CD4-positive, alpha-beta memory T cell (primary cell): ENCODE measurements at places on chromosomes 16 and 17. TPM values are rescaled to one million over a fixed set of nuclear protein-coding genes. Genes with fewer than 3 reads are reported as not detected.

NPB gene
- 0.79 TPM for total RNA-seq

STAC2 gene
- total RNA-seq = not detected

SLC35B1 gene
- 48.4 TPM for total RNA-seq

CX3CL1 gene
- total RNA-seq = not detected

CCT6B gene
- 2.0 TPM for total RNA-seq

CCR7 gene
- 269 TPM for total RNA-seq

CSH1 gene
- not detected for total RNA-seq

ATP1B2 gene
- total RNA-seq = 0.52 TPM

MYADML2 gene
- not detected for total RNA-seq

- no peaks in the 10 kb centered on the region for H3K4me1 ChIP-seq
- no peak overlapping the region for H3K27ac ChIP-seq
- no peaks in the 10 kb centered on the region for H3K27me3 ChIP-seq
- no peak for DNase-seq
- no peak overlapping the region for H3K4me3 ChIP-seq
Measured at GRCh38 chr17:56319531-56319930, 166.3 kb downstream of the ANKFN1 start.

DNA sequence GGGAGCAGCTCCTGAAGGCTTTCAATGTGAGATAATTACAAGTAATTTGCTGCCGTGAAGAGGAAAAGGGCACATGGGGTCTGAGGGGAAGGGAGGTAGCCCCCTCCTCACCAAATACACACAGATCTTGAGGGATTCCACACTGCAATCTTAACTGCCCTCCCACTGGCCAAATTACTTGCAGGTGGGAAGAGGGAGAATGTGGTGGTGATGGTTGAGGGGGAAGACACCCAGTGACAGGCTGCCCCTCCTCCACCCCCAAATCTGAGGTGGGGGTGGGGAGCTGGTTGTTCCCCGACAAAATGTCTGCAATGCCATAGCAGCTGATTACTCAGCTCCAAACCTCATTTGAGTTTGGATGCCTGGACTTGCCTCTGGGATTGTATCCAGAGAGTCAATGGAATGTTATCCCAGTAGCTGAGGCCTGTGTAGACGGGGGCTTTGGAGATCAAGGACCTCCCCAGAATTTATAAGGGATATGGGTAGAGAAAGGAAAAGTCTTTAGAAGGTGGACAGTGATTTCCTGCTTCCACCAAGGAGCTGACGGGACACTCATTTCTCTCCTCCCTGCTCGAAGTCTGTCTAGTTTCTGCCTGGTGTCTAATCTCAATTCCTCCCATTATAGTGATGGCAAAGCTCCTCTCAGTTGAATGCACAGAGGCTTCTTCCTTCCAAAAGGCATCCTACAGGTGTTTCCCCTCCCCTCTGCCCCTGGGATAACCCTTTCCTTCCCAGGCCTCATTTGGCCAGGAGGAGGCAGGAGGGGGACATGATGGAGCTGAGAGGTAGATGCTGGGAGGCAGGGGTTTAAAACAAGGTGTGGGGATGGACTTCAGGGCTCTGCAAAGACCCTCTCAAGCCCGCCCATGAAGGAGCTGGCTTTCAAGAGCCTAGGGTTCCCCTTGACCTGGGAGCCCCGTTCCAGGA, 8.7 kb downstream of the DLX4 start:
- no peak for DNase-seq
- H3K4me1 ChIP-seq = peaks cover 5% of the 10 kb centered on the region
- H3K4me3 ChIP-seq = no peak overlapping the region
- H3K27ac ChIP-seq = no peak overlapping the region

GRCh38 chr17:61294777-61295176, 104.9 kb upstream of the TBX2 start:
- H3K27ac ChIP-seq = no peak overlapping the region
- H3K36me3 ChIP-seq = no peaks in the 10 kb centered on the region
- no peak for DNase-seq
- H3K27me3 ChIP-seq = no peaks in the 10 kb centered on the region
- H3K4me3 ChIP-seq = no peak overlapping the region

DNA sequence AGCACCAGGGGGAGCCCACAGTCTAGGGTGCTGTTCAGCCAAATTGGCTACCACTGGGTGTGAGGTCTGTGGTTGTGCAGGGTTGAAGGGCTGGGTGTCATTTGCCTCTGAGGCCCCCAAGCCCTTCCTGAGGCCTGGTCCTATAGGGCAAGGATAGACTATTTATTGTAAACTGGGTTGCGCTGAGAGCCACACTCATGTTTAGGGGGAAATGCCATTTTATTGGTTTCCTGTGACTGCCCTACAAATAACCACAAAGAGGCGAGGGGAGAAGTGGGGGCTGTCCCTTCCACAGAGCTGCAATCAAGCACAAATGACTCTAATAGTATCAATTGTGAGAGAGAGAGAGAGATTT, 3.6 kb upstream of the ZCCHC14 start:
- no peak overlapping the region for H3K4me3 ChIP-seq
- no peak overlapping the region for H3K27ac ChIP-seq
- peak; percentile 23 for DNase-seq
- peaks cover 30% of the 10 kb centered on the region for H3K4me1 ChIP-seq
- no peaks in the 10 kb centered on the region for H3K27me3 ChIP-seq

DNA sequence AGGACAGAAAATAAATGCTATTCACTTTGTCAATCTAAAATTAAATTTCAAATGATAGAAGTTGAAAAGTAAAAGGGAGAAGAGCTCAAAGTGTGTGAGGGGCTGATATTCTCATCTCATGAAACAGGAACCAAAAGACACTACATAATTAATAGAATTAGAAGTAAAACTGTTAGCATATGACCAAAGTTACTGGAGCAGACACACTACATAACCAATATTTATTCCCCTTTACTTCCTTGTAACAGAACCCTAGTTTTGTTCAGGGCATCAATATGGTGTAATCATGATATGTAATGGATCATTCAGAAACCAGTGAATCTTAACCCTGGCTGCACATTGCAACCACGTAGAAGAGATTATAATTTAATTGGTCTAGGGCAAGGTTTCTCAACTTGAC, 109.5 kb upstream of the SIAH1 start:
- DNase-seq = no peak
- H3K36me3 ChIP-seq = no peaks in the 10 kb centered on the region
- H3K4me1 ChIP-seq = no peaks in the 10 kb centered on the region

DNA sequence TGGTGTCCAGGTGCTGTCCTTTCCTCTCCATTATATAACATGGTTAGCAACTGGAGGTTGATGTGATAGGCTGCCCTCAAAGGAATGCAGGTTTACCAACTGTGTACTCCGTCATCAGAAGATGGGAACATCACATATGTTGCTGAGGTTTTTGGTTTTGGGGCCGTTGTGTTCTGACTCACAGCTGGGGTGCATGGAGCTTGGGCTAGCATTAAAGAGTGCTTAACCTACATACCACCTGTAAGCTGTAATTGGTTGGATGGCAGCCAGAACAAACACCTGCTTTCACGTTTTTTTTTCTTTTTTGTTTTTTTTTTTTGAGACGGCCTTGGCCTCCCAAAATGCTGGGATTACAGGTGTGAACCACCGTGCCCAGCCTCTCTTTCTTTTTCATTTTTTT, 20.9 kb downstream of the TMEM11 start:
- DNase-seq = no peak
- H3K27ac ChIP-seq = no peak overlapping the region

GRCh38 chr16:69888005-69888590, 63.0 kb upstream of the CLEC18A start:
- H3K36me3 ChIP-seq = peaks cover 17% of the 10 kb centered on the region
- no peaks in the 10 kb centered on the region for H3K4me1 ChIP-seq
- DNase-seq = no peak
- H3K4me3 ChIP-seq = no peak overlapping the region

- no peak overlapping the region for H3K27ac ChIP-seq
- H3K4me1 ChIP-seq = peaks cover 79% of the 10 kb centered on the region
- no peak overlapping the region for H3K4me3 ChIP-seq
- no peaks in the 10 kb centered on the region for H3K36me3 ChIP-seq
Measured at GRCh38 chr16:89367538-89367915, 122.8 kb downstream of the ANKRD11 start.

- no peaks in the 10 kb centered on the region for H3K4me1 ChIP-seq
- no peak overlapping the region for H3K4me3 ChIP-seq
- H3K27me3 ChIP-seq = no peaks in the 10 kb centered on the region
- no peak overlapping the region for H3K27ac ChIP-seq
Measured at GRCh38 chr17:43841282-43841681, 5.7 kb upstream of the CD300LG start.

GRCh38 chr17:42553161-42553818, 567 bp downstream of the HSD17B1 start:
- H3K4me3 ChIP-seq = no peak overlapping the region
- no peak overlapping the region for H3K27ac ChIP-seq
- H3K4me1 ChIP-seq = peaks cover 24% of the 10 kb centered on the region

- H3K4me3 ChIP-seq = no peak overlapping the region
- no peak for DNase-seq
- no peak overlapping the region for H3K27ac ChIP-seq
- H3K27me3 ChIP-seq = no peaks in the 10 kb centered on the region
- H3K4me1 ChIP-seq = no peaks in the 10 kb centered on the region
- no peaks in the 10 kb centered on the region for H3K36me3 ChIP-seq
Measured at GRCh38 chr17:9676084-9676483, 30.8 kb downstream of the USP43 start.

DNA sequence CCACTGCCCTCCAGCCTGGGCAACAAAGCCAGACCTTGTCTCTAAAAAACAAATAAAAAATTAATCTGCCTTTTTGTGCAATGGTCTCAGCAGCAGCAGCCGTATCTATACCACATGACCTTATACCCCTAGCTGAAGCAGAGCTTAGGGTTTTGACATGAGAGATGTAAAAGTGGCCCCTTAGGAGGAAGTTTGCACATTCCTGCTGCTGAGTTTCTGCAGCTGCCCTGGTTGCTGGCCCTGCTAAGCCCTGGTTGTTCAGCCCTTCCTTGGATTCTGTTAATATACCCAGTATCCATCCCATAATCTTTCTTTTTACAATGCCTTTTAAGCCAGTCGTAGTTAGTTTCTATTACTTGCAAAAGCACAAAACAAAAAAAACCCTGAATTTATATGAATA, 33.0 kb upstream of the PRKCB start:
- no peaks in the 10 kb centered on the region for H3K36me3 ChIP-seq
- no peak for DNase-seq
- no peak overlapping the region for H3K27ac ChIP-seq
- no peaks in the 10 kb centered on the region for H3K27me3 ChIP-seq
- H3K4me3 ChIP-seq = no peak overlapping the region
- H3K4me1 ChIP-seq = peaks cover 9% of the 10 kb centered on the region

DNA sequence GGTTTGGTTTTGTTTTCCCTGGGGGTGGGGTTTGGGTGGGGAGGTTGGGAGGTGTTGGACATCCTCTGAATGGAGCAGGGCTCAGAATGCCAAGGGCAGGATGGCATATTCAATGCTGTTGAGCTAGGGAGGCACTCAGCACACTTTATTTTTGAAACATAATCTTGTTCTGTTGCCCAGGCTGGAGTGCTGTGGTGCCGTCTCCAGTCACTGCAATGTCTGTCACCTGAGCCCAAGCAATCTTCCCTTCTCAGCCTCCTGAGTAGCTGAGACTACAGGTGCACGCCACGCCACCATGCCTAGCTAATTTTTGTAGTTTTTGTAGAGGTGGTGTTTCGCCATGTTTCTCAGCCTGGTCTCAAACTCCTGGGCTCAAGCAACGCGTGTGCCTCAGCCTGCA, 186.1 kb downstream of the RPTOR start:
- peak overlapping the region; percentile 31 for H3K27ac ChIP-seq
- no peaks in the 10 kb centered on the region for H3K36me3 ChIP-seq
- DNase-seq = no peak
- H3K4me1 ChIP-seq = peaks cover 24% of the 10 kb centered on the region
- no peak overlapping the region for H3K4me3 ChIP-seq

DNA sequence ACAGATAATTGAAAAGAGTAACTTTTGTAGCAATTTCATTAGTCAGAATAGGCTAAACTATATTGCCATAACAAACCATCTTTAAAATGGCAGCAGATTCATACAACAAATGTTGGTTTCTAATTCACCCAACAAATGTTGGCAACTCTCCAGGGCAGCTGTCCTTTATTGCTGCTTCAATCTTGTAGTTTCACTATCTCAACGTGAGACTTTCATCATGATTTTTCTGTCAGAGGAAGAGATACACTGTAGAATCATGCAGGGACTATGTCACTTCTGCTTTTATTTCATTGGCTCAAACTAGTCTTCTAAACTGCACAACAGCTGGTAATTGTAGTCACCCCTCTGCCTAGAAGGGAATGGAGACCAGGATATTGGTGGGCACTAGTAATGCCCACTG, 174.2 kb downstream of the TANC2 start:
- H3K4me1 ChIP-seq = no peaks in the 10 kb centered on the region
- no peak overlapping the region for H3K27ac ChIP-seq
- DNase-seq = no peak

- no peak overlapping the region for H3K27ac ChIP-seq
- no peaks in the 10 kb centered on the region for H3K4me1 ChIP-seq
- H3K27me3 ChIP-seq = no peaks in the 10 kb centered on the region
- H3K4me3 ChIP-seq = no peak overlapping the region
- H3K36me3 ChIP-seq = peaks cover 42% of the 10 kb centered on the region
Measured at GRCh38 chr16:15701975-15702970, 52.2 kb downstream of the NDE1 start.

DNA sequence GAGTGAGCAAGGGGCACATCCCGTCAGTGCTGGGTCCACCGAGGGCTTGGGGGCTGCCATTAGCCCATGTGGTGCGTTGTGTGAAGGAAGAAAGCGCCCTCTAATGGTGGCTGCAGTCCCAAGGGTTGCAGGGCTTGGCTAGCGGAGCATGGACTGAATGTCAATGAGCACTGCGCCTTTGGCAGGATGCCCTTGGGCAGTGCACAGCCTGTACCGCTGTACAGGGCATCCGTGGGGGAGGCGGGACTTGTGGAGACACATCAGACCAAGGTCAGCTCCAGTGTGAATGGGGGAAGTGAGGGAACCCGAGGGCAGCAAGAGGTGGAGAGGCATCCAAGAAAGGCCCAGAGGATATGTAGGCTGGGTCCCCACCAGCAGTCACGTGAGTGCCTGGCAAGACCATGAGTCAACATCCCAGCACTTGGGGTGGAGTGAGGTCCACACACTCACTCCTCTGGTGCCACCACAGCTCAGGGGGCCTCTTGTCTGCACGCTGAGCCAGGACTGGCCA, 75.5 kb upstream of the MED9 start:
- no peaks in the 10 kb centered on the region for H3K36me3 ChIP-seq
- H3K27me3 ChIP-seq = no peaks in the 10 kb centered on the region
- H3K27ac ChIP-seq = no peak overlapping the region
- DNase-seq = no peak
- no peak overlapping the region for H3K4me3 ChIP-seq
- peaks cover 42% of the 10 kb centered on the region for H3K4me1 ChIP-seq

DNA sequence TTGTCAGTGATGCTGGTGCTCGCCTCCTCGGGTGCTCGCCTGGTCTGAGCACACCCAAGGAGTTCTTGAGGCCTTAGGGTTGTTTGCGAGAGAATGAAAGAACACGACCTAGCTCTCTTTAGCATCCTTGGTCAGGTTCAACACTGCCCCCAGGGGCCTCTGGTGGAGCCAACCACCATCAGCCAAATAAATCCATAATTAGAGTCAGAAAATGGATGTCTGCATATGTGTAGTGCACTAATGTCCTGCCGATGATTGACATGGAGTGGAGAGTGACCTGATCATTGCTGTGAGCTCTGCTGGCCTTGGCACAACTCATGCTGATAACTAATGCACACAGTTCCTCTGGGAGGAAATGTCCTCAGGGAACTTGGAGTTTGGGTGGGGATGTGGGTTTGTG, 8.2 kb upstream of the STH start:
- no peaks in the 10 kb centered on the region for H3K27me3 ChIP-seq
- H3K4me3 ChIP-seq = no peak overlapping the region
- no peaks in the 10 kb centered on the region for H3K36me3 ChIP-seq
- DNase-seq = no peak
- H3K4me1 ChIP-seq = no peaks in the 10 kb centered on the region
